Motor neuron (in vitro differentiated cells): ENCODE measurements at places on chromosomes 6 and 20. TPM values are rescaled to one million over a fixed set of nuclear protein-coding genes. Genes with fewer than 3 reads are reported as not detected.

Gene ANKRD66
- total RNA-seq, result 2.1 and 2.5 TPM in 2 replicates

Gene GNAS-AS1
- 4.7 and 5.0 TPM in 2 replicates for total RNA-seq

Gene CDH22
- total RNA-seq, result 0.11 and 0.36 TPM in 2 replicates

Gene VGLL2
- not detected in 2 replicates for total RNA-seq

Gene LEMD2
- 44.7 and 51.7 TPM in 2 replicates for total RNA-seq

Gene DEFB118
- not detected in 2 replicates for total RNA-seq

Gene SLC12A5
- 11.3 and 19.9 TPM in 2 replicates for total RNA-seq

Gene FABP7
- total RNA-seq, result 16.2 and 17.0 TPM in 2 replicates

Gene VSX1
- 55.7 and 59.2 TPM in 2 replicates for total RNA-seq

Gene RALY
- total RNA-seq, result 60.9 and 62.1 TPM in 2 replicates

Gene SAPCD1
- 1.2 and 2.7 TPM in 2 replicates for total RNA-seq

Gene OR2B3
- not detected in 2 replicates for total RNA-seq

Gene TUBB2A
- 184 and 220 TPM in 2 replicates for total RNA-seq

Gene CD109
- 24.1 and 55.2 TPM in 2 replicates for total RNA-seq

Gene ZSCAN31
- 7.2 and 8.9 TPM in 2 replicates for total RNA-seq

Gene PHF1
- 52.0 and 60.4 TPM in 2 replicates for total RNA-seq

Gene HLA-G
- total RNA-seq, result not detected in 2 replicates

Gene CNKSR3
- 3.2 and 4.2 TPM in 2 replicates for total RNA-seq

Gene BHLHE23
- total RNA-seq, result 0.22 TPM in 1 of 2 replicates, not detected in the other

Gene COQ3
- total RNA-seq, result 5.2 and 6.4 TPM in 2 replicates

Gene LKAAEAR1
- total RNA-seq, result not detected in 2 replicates

Gene SUPT3H
- total RNA-seq, result 34.8 and 38.1 TPM in 2 replicates

Gene ZNF311
- total RNA-seq, result 2.3 and 2.9 TPM in 2 replicates

Gene LCA5
- total RNA-seq, result 11.4 and 11.6 TPM in 2 replicates

Gene NFKBIL1
- 32.5 and 33.2 TPM in 2 replicates for total RNA-seq

Gene OPRM1
- 2.4 and 2.6 TPM in 2 replicates for total RNA-seq

Gene NINL
- 24.3 and 27.2 TPM in 2 replicates for total RNA-seq

Gene HTR1B
- total RNA-seq, result 0.60 and 1.1 TPM in 2 replicates

Gene ELOVL2
- total RNA-seq, result 6.6 TPM in 2 replicates

Gene RIN2
- total RNA-seq, result 33.8 and 36.6 TPM in 2 replicates

Gene OARD1
- 26.5 and 31.5 TPM in 2 replicates for total RNA-seq

Gene C4B
- total RNA-seq, result 26.2 and 28.0 TPM in 2 replicates

Gene RBM24
- 1.3 and 1.7 TPM in 2 replicates for total RNA-seq

Gene ULBP1
- total RNA-seq, result 2.3 and 3.9 TPM in 2 replicates

Gene CDC40
- 17.9 and 19.1 TPM in 2 replicates for total RNA-seq

Gene CENPW
- total RNA-seq, result 30.0 and 31.6 TPM in 2 replicates

Gene SOBP
- 8.6 and 9.8 TPM in 2 replicates for total RNA-seq

Gene RPS6KA2
- 39.1 and 39.4 TPM in 2 replicates for total RNA-seq

Gene IDH3B
- total RNA-seq, result 62.9 and 67.4 TPM in 2 replicates

Gene RNF144B
- total RNA-seq, result 4.3 and 4.4 TPM in 2 replicates

Gene TRDN
- total RNA-seq, result not detected in 2 replicates

Gene RXRB
- 40.1 and 48.5 TPM in 2 replicates for total RNA-seq

Gene KIF3B
- 29.5 and 30.8 TPM in 2 replicates for total RNA-seq

Gene MAS1
- 0.45 and 0.66 TPM in 2 replicates for total RNA-seq

Gene TUBB2B
- total RNA-seq, result 8.7 and 12.0 TPM in 2 replicates

Gene PTPRT
- total RNA-seq, result 0.05 TPM in 2 replicates

Gene MAP7
- 14.3 and 25.4 TPM in 2 replicates for total RNA-seq

Gene NKAPL
- total RNA-seq, result 0.14 and 0.21 TPM in 2 replicates

Gene SLC17A3
- total RNA-seq, result not detected in 2 replicates

Gene NFATC2
- 0.18 and 0.33 TPM in 2 replicates for total RNA-seq

Gene BLCAP
- total RNA-seq, result 104 and 125 TPM in 2 replicates

Gene KHDC1L
- not detected in 2 replicates for total RNA-seq

Gene FNDC1
- 50.8 and 95.2 TPM in 2 replicates for total RNA-seq

Gene SEMG1
- not detected in 2 replicates for total RNA-seq

Gene CRYBG1
- 0.42 and 0.64 TPM in 2 replicates for total RNA-seq

Gene CTAGE9
- total RNA-seq, result not detected in 2 replicates

Gene MYLK2
- total RNA-seq, result 0.67 and 0.71 TPM in 2 replicates

Gene MCCD1
- total RNA-seq, result 0.38 and 0.56 TPM in 2 replicates

Gene PLCB1
- 34.3 and 38.3 TPM in 2 replicates for total RNA-seq

Gene MPC1
- 40.7 and 42.7 TPM in 2 replicates for total RNA-seq
